ENCODE measurements at places on chromosomes 5 and 9.

GRCh38 chr9:90793729-90794128, 7.9 kb upstream of the SYK start:
- no peak for DNase-seq

DNA sequence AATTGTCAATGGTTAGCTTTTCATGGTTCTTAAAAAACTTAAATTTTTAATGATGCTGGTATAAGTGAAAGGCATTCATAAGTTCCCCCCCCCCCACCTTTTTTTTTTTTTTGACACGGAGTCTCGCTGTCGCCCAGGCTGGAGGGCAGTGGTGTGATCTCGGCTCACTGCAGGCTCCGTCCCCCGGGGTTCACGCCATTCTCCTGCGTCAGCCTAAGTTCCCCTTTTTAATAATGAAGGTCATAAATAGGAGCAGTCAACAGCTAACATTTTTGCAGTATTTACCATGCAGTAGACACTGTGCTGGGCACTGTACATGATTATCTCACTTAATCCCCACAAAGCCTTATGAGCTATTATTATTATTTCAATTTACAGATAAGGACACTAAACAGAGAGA, 556.3 kb downstream of the PDE4D start:
- DNase-seq: no peak

DNA sequence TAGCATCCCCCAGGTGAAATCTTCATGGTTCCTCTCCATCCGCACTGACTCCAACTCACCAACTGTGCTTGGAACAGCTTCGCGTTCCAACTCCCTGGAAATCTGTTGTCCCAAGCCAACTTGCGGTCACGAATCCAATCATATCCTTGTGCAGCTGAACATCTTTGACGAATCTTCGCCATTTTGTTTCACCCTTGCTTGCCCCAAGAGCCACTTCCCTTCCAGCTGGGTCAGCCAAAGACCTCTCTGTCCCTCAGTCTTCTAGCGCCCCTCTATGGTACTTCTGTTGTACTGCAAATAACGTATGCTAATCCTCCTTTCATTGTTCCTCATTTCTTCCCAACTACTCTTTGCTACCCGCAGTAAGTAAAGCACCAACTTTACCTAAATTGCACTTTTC, 61.0 kb upstream of the TARS1 start:
- no peak for DNase-seq

- no peak for DNase-seq
Measured at GRCh38 chr5:68169903-68170302, 45.7 kb upstream of the PIK3R1 start.

DNA sequence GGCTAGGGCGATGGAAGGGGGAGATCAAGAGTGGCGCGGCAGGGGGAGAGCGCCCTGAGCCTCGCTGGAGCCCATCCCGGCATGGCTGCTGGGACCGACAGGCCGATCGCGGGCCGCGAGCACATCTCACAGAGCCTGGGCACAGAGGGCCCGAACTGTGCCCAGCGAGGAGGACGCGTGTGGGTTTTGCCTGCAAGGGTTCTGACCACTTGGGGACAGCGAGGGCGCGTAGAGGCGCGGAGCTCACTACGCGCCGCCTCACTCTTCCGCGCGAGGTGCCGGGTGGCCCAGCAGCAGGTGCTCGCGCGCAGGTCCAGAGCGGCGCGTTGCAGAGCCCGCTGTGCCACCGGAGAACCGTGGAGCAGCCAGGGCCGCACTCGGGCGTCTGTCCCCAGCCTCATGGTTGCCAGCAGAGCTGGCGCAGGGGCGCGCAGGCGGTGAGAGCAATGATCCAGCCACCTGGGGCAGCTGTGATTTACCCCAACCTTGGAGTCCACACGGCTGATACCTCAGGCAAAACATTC, 16.3 kb upstream of the PITX1 start:
- no peak for DNase-seq

DNA sequence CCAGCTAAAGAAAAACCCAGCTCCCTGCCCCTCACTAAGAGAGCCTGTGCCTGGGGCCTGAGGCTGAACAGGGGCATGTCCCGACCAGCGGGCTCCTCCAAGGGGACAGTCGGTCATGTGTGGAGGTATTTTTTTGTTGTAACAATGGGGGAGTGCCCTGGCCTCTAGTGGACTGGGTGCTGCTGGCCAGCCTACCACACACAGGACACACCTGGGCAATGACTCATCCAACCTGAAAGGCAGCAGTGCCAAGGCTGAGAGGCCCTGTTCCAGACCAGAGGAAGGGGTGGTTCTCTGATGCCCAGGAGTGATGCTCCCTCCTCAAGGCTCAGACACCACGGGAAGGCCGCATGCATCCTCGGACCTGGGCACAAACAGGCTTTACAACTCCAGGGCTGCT, 181.5 kb downstream of the OLFM1 start:
- DNase-seq: no peak

DNA sequence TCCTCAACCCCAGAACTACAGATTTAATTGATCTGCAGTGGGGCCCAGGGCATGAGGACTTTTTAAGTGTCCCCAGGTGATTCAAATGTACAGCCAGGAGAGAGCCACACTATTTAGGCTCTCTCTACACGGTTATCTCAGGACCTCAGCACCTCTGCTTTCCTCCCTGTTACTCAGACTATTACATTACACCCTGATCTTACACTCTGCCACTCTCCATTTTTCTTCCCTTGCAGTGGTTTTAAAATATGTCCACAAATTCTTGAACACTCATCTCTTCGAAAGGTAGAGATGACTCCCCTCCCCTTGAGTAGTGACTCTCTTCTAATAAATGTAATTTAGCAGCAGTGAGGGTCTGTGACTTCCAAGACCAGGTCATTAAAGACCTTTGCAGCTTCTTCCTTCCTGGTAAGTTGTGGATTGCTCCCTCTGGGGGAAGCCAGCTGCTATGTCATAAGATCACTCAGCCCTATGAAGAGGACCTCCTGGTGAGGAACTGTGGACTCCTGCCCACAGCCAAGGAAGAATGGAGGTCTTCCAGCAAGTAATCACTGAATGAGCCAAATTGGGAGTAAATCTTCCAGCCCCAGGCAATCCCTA, 87.5 kb upstream of the SSBP2 start:
- no peak for DNase-seq

GRCh38 chr9:19732441-19732951, 56.3 kb downstream of the SLC24A2 start:
- no peak for DNase-seq

GRCh38 chr9:129007035-129007765, 20.9 kb downstream of the SH3GLB2 start:
- DNase-seq: no peak

- DNase-seq: no peak
Measured at GRCh38 chr9:110752766-110753165, 84.2 kb downstream of the MUSK start.

- DNase-seq: no peak
Measured at GRCh38 chr5:44663991-44664710, 144.6 kb upstream of the MRPS30 start.

DNA sequence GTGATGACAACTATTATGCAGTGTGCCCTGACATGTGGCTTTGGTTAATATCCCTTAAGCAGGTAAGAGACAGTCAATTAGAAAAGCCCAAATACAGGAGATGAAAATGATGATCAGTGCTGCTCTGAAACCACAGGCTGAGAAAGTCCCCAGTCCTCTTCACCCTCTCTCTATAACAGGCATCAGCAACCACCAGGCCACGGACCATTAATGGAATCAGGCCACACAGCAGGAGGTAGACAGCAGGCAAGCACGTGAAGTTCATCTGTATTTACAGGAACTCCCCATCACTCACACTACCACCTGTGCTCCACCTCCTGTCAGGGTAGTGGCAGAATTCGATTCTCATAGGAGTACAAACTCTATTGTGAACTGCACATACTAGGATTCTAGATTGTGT, 591.6 kb upstream of the CYLC2 start:
- DNase-seq: no peak

DNA sequence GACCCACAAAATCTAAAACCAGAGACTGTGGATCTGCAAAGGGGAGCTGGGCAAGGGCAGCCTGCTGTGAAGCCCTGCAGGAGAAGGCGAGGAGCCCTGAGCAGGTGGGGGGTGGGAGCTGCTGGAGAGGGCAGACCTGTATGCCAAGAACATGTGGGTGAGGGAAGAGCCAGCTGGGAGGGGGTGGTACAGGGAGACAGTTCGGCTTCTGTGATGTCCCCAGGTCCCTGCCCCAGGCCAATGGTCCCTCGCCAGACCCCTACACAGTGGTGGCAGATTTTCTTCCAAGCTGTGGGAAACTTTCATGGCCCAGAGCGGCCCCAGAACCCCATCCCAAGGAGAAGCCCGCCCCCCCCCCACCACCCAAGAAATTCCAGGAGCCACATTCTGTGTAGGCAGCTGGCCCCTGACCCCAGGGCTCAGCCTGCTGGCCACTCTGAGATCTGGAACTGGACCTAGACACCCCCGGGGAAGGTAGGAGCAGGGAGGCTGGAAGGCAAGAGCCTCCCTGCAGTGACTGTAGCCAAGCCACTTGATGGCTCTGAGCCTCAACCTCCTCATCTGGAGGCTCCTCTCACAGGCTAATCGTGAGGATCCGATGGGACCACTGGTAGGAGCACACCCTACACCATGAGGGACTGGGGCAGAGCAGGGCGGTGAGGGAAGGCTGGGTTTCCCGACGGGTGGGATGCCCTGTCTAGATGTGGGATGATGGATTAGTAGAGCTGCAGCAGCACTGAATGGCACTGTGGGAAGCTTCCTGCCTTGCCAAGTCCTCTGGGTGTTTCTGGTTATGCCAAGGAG, 22.6 kb upstream of the CSF1R start:
- no peak for DNase-seq

- DNase-seq: no peak
Measured at GRCh38 chr9:72396247-72397091, 31.5 kb upstream of the ZFAND5 start.

GRCh38 chr5:34505731-34506130, 150.4 kb upstream of the RAI14 start:
- DNase-seq: no peak

DNA sequence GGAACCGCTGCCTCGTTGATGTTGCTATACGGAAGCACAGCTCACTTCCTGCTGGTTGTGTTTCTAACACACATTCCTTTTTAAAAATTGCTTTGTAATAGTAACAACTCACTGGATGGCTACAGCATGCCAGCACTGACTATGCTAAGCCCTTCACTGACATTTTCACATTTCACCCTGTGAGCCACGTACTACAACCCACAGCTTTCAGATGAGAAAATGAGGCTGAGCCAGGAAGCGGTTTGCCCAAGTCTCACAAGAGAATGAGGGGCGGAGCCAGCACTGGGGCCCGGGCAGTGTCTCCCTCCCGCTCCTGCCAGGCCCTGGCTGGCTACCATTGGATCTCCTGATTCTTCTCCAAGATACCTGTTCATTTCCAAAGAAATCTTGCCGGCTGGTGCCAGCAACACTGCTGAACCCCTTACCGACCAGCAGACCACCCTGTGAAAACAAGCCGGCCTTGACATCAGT, 38.3 kb downstream of the FAM78A start:
- DNase-seq: peak; percentile 79

DNA sequence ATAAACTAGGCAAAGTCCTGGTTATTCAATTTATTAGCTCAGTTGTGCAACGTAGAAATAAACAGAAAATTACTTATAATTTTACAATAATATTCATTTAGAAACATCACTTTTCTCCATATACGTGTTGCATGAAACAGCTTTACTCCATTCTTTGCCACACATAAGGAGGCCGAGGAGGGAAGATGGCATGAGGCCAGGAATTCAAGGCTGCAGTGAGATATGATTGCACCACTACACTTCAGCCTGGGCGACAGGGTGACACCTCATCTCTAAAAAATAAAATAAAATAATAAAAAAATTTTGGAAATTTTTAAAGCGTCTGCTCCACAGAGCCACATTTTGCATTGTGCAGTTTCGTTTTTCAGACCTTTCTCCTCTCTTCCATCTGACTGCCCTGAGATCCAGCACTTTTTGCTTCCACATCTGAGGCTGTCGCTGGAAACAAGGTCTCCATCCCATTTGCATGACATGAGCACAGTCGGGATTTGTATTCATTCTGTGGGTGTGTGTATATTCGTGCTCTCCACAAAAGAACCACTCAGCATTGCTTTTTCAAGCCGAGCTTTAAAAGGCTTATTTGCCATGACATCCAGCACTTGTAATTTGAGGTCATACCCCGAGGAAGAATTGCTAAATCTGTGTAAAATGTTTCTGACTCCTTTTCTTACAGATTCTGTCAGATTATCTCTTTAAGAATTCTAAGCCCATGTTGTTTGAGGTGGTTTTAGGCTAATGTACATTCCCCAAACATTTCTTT, 98.6 kb upstream of the MSX2 start:
- DNase-seq: no peak

DNA sequence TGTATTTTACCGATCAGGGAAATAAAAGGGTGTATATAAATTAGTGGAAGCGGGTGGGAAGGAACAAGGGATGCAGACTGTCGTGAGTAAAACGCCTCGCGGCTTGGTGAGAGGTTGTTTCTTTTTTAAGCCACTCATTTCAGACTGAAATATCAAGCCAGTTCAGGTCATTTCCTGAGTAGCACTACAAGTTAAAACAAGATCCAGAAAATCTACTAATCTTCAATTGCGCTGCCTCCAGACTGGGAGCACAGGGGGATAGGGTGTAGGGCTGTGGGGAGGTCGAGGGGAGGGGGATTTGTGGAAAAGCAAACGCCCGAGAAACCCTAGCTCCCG, 140.8 kb downstream of the TSSK1B start:
- DNase-seq: no peak

- DNase-seq: peak; percentile 28
Measured at GRCh38 chr5:17217493-17218352, at the start of gene BASP1. TSS of gene BASP1 (plus strand) at chr5:17217631. CDS start at chr5:17275217, 57,586 bp downstream.

DNA sequence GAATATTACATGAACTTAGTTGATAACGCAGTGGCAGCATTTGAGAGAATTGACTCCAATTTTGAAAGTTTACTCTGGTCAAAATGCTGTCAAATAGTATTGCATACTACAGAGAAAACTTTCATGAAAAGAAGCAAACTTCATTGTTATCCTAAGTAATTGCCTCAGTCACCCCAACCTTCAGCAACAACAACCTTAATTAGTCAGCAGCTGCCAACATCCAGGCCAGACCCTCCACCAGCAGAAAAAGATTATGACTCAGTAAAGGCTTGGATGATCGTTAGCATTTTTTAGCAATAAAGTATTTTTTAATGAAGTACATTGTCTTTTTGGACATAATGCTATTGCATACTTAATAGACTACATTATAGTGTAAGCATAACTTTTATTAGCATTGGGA, 40.8 kb upstream of the SPDL1 start:
- DNase-seq: no peak

- no peak for DNase-seq
Measured at GRCh38 chr9:136847088-136847825, 2.0 kb upstream of the PHPT1 start.

DNA sequence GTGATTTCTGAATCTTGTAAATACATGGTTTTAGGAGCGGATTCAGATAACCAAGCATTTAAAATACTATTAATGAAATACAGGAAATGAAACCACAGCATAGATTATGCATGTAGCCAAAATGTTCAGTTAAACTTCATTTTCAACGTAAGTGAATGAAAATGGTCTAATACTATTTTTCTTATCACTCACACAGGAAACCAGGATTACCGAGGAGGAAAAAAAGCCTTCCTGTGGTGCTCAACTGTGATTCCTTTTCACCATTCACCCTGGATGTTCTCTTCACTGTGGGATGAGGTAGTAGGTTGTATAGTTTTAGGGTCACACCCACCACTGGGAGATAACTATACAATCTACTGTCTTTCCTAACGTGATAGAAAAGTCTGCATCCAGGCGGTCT, 83.4 kb upstream of the ZNF169 start:
- DNase-seq: no peak

- DNase-seq: no peak
Measured at GRCh38 chr5:168925160-168925559, 346.0 kb upstream of the PANK3 start.

Data from activated T-cell treated with anti-CD3 and anti-CD28 coated beads, Interleukin-2, amount 50 U/mL, for 1 hour (primary cell).